ENCODE measurements at places on chromosomes 12 and 14. TPM values are rescaled to one million over a fixed set of nuclear protein-coding genes. Genes with fewer than 3 reads are reported as not detected.

KLRB1 gene
- polyA plus RNA-seq, result 0.53 TPM

WNT5B gene
- polyA plus RNA-seq, result 0.33 TPM

RNASE3 gene
- polyA plus RNA-seq, result not detected

CISTR gene
- polyA plus RNA-seq, result not detected

SLCO1B1 gene
- not detected for polyA plus RNA-seq

IFI27 gene
- 0.15 TPM for polyA plus RNA-seq

CNTN1 gene
- polyA plus RNA-seq, result not detected

OR4Q2 gene
- polyA plus RNA-seq, result not detected

Data from B cell (primary cell).